Myocyte (in vitro differentiated cells): ENCODE measurements at places on chromosomes 7 and 10. TPM values are rescaled to one million over a fixed set of nuclear protein-coding genes. Genes with fewer than 3 reads are reported as not detected.

DNA sequence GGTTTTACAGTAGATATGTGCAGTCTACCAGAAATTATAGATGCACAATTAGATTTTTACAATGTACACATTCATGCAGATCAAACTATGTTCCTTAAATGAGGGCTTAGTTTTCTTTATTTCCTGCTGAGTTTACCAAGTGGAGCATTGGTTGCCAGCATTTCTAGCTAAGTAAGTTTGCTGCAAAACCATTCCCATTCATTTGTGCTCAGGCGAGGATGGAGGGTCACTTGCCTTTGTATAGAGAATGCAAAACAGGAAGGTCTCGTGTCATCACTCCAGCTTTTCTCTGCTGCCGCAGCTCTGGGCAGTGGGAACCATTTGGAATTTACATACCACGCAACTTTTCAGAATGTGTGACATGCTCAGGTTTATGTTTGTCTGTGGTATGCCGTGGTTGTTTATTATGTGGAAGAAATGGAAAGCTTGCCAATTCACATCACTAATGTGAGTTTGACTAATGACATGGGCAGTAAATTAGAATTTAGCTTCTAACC lies 198.6 kb downstream of the TRIL start:
- no peak for DNase-seq

GRCh38 chr7:87810130-87810529 lies 66.0 kb downstream of the SLC25A40 start:
- peak; percentile 13 for DNase-seq

- DNase-seq = no peak
Measured at GRCh38 chr7:155699180-155699579, 54.7 kb downstream of the RBM33 start.

DNA sequence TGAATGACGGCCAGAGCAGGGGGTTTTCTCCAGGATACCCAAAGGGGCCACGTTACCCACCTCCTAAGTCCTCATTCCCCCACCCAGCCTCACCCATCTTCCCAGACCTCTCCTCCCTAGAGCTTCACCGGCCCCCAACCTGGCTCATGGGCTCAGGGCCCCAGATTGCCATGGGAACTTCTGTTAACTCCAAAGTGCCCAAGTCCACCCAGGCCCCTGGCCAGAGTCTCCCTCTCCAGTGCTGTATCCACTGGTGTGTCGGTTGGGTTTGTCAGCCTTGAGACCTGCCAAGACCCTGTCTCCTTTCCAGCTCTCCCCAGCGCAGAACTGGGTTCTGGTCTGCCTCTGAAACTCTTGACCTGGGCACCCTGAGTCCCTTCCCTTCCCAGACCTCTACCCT lies 37.1 kb upstream of the ZMIZ2 start:
- no peak for DNase-seq

DNA sequence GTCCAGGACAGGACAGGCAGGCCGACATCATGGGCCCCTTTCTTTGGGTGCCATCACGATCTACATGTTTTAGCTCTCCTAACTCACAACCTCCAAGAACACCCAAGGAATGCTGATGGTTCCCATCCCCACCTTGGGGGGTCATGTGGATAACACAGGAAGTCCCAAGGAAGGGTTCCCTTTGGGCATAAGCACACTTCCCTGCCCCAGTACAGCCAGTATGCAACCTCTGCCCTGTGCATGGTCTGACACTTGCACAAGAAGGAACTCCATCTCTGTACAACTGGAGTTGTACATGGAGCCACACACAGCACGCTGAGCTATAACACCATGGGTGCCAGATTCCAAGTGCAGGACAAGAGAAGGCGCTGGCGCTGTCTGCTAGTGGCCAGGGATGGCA lies 11.0 kb downstream of the MAT1A start:
- no peak for DNase-seq

DNA sequence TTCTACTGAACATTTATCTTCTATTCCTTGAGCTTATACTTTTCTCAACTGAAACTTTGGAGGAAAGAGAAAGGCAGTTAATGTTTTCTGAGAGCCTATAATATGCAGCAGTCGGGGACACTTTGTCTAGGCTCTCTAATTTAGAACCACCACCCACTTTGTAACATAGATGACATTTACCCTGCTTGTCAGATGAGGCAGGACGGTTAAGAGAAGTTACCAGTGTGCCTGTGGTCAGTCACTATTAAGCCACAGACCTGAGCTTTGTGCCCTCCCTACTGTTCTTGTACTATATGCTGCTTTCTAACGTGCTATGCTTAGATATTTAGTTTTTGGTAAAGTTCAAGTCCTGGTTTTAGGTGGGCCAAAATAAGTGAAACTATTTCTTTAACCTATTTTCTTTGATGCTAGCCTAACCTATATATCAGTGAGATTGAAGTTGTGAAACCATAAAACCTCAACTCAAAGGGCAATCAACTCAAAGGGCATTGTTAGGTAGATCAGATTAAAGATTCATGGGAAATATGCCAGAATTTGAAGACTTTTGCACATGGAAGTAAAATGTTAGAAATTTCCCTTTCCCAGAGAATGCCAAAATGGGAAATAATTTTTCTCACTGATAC lies 156.5 kb upstream of the AGR3 start:
- no peak for DNase-seq

GRCh38 chr7:86431761-86432160 lies 211.9 kb upstream of the GRM3 start:
- no peak for DNase-seq

- no peak for DNase-seq
Measured at GRCh38 chr7:142508251-142508650, 241.0 kb upstream of the PRSS1 start.

DNA sequence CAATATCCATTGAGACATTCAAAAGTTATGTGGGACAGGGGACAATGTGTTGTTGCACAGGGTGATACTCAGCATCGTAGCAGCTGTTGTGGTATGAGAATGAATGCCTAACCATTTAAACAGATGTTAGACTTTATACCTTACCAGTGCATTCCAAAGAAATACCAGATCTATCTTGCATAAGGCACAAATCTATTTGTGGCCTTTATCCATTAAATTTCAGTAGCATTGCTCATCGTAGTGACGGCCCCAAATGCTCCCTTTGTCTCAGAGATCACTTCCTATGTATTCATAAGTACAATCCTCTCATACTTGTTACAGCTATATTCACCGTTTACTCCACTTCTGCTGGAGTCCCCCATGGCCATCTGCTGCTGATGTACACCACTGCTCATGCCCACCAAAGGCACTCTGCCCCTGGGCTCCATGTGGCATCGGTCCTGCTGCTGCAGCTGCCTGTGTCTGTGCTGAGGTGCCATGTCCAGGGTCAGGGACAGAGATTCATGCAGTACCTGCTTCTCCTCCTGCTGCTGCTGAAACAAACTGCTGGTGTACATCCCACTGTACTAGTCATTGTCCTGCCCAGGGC lies 96.3 kb downstream of the CPED1 start:
- DNase-seq = peak; percentile 95

DNA sequence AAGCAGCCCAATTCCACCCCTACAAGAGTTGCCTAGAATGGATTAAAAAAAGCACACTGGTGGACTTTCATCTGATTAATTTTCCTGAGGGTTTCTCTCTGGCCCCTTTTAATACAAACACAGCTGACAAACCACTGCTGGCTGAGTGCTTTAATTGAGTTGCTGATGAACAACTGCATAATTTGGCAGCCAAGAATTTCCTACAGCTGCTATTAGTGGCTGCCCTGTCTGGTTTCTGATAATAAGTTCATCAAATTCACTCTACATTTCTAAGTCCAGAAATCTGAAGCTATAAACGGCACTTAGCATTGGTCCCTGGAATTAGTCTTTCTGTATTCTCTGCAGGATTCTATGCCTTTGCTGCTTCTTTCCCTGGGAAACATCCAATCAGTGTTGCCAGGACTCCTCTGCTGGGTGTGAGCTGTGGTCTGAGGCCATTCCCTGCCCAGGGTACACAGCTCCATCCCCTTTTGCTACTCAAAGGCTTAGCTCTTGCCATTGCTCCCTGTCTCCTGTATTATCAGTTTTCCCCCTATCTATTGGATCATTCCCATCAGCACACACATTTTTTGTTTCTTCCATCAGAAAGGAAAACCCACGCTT lies 110.6 kb downstream of the LSM5 start:
- peak; percentile 15 for DNase-seq

- peak; percentile 31 for DNase-seq
Measured at GRCh38 chr10:19817231-19817933, 1.1 kb downstream of the PLXDC2 start.

DNA sequence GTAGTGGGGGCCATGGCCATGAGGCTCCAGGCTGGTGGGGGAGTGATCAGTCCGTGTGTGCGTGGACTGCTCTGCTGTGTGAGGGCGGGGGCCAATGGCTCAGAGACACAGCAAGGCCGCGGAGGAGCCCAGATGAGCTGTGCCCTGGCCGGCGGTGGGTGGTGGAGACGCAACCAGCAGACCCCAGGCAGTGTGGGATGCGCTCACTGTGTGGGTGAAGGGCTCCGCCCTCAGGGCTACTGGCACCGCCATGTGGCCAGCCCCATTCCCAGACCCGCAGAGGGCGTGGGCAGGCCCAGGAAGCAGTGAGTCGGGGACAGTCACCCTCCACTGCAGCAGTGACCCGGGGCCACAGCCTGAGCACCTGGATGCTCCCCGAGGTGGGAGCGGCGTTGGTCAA lies 9.1 kb downstream of the NKX6-2 start:
- no peak for DNase-seq

GRCh38 chr10:95277201-95277570 lies 13.6 kb downstream of the PDLIM1 start:
- peak; percentile 20 for DNase-seq

DNA sequence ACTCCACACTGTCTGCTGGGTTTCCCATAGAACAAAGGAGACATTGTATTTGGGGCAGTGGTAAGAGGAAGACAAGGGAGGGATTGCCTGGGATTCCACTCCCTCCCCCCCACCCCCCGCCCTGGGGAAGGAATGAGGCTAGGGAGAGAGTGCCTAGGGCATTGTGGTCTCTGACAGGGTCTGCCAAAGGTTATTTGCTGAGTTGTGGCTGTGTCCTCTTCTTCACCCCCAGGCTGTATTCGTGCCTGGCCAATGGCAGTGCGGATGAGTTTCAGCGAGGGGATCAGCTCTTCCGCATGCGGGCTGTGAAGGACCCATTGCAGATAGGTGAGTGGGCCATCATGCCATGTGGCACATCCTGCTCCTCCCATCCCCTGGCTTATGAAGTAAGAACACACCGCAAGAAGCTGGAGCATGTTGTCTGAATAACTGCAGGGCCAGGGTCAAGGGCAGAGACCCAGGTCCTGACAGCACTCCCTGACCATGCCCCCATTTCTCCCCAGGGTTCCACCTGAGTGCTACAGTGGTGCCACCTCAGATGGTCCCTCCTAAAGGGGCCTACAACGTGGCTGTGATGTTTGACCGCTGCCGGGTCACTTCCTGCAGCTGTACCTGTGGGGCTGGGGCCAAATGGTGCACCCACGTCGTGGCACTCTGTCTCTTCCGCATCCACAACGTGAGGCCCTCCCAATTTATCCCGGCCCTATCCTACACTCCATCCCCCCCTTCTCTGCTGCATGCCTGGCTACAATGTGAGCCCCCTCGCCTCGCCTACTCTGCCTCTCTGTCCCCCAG lies 3.7 kb downstream of the ZSWIM8 start:
- DNase-seq = no peak

DNA sequence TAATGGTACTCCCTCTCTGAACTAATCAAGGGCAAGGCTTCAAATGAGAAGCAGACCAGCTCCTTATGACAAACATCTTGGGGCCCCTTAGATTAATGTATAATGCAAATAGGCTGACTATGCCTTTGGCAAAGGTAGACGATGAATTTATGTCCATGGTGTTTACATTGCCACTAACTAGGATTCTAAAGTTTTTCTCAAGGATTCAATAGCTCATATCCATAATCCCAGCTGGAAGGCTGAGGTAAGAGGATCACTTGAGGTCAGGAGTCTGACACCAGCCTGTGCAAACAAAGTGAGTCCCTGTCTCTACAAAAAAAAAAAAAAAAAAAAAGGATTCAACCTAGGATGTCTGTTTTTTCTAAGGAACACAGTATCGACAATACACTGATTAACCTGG lies 96.5 kb downstream of the ORC5 start:
- no peak for DNase-seq

- no peak for DNase-seq
Measured at GRCh38 chr7:48471196-48471595, 299.9 kb downstream of the ABCA13 start.

- DNase-seq = no peak
Measured at GRCh38 chr7:158748335-158748734, 43.7 kb upstream of the NCAPG2 start.

DNA sequence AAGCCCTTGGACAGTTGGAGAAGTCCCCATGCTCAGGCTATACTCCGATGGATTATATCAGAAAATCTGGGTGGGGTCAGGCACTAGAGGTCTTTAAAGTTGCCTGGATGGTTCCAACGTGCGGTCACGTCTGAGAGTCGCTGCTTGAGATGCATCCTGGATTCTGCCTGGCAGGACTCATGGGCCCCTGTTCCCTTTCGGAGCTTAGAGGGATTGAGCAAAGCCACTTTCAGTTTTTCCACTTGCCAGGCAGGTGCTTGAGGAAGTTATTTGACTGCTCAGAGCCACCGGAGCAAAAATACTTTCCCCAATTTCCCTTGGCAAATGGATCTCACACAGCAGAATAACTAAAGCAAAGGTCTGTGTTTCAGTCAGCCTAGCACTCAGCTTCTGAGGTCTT lies 129.1 kb downstream of the GALNT17 start:
- no peak for DNase-seq

DNA sequence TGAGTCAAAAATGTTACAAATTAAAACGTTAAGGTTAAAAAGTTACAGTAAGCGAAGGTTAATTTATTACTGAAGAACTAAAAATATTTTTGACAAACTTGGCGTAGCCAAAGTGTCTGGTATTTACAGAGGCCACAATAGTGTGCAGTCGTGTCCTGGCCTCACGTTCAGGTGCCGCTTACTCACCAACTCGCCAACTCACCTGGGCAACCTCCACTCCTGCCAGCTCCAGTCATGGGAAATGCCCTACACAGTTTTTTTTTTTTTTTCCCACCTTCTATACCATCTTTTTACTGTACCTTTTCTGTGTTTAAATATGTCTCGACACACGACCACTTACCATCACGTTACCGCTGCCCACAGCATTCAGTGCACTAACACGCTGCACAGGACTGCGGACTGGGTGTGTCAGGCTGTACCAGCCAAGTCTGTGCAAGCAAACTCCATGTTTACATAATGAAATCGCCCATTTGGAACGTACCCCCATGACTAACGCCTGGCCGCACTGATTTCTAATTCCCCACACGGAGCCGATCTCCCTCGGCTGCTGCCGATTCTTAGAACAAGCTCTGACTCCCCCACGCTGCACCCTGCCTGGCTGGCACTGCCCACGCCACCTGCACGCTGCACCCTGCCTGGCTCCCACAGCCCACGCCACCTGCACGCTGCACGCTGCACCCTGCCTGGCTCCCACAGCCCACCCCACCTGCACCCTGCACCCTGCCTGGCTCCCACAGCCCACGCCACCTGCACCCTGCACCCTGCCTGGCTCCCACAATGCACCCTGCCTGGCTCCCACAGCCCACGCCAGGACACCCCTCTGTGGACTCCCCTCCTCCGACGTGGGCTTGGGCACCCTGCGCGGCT lies 203.1 kb downstream of the ZMYND11 start:
- no peak for DNase-seq

GRCh38 chr10:117638200-117638599 lies 95.7 kb downstream of the EMX2 start:
- DNase-seq = no peak

GRCh38 chr10:62631241-62631640 lies 173.3 kb upstream of the ADO start:
- no peak for DNase-seq

Gene PILRA
- total RNA-seq = 0.51 TPM in 1 of 2 replicates, not detected in the other

Gene CDK1
- 3.1 and 5.1 TPM in 2 replicates for total RNA-seq

Gene MPLKIP
- total RNA-seq = 28.7 and 52.7 TPM in 2 replicates

Gene OR6B1
- 0.03 TPM in 1 of 2 replicates, not detected in the other for total RNA-seq

Gene NXPH1
- 0.13 and 0.36 TPM in 2 replicates for total RNA-seq

Gene NIPSNAP2
- total RNA-seq = 101 and 117 TPM in 2 replicates

Gene SPDYE2
- total RNA-seq = not detected in 2 replicates
